ENCODE measurements at places on chromosomes 16 and 17. TPM values are rescaled to one million over a fixed set of nuclear protein-coding genes. Genes with fewer than 3 reads are reported as not detected.

CSF3 gene
- total RNA-seq = not detected

TANC2 gene
- total RNA-seq = 124 TPM

MARVELD3 gene
- total RNA-seq = not detected

KCNJ2 gene
- total RNA-seq = 13.5 TPM

SLC16A11 gene
- total RNA-seq = not detected

PLCD3 gene
- 0.82 TPM for total RNA-seq

DUXB gene
- total RNA-seq = not detected

UBE2Z gene
- 52.2 TPM for total RNA-seq

PNPO gene
- 7.3 TPM for total RNA-seq

NFATC2IP gene
- 17.9 TPM for total RNA-seq

KRTAP3-2 gene
- total RNA-seq = not detected

DOC2A gene
- total RNA-seq = 11.8 TPM

CSH2 gene
- not detected for total RNA-seq

DNASE1 gene
- 25.7 TPM for total RNA-seq

KRT32 gene
- not detected for total RNA-seq

KRT16 gene
- not detected for total RNA-seq

KRT15 gene
- not detected for total RNA-seq

SOX9 gene
- total RNA-seq = 7.7 TPM

NAGS gene
- total RNA-seq = 0.41 TPM

FBXL16 gene
- 4.5 TPM for total RNA-seq

ZACN gene
- not detected for total RNA-seq

PRR29 gene
- 2.0 TPM for total RNA-seq

MRM3 gene
- 23.2 TPM for total RNA-seq

RNF40 gene
- total RNA-seq = 90.1 TPM

RHBDF1 gene
- total RNA-seq = 1.6 TPM

TEDC2 gene
- 7.7 TPM for total RNA-seq

GAST gene
- not detected for total RNA-seq

CHP2 gene
- 1.2 TPM for total RNA-seq

ICAM2 gene
- total RNA-seq = 7.3 TPM
